ENCODE measurements at places on chromosomes 1 and 21.

DNA sequence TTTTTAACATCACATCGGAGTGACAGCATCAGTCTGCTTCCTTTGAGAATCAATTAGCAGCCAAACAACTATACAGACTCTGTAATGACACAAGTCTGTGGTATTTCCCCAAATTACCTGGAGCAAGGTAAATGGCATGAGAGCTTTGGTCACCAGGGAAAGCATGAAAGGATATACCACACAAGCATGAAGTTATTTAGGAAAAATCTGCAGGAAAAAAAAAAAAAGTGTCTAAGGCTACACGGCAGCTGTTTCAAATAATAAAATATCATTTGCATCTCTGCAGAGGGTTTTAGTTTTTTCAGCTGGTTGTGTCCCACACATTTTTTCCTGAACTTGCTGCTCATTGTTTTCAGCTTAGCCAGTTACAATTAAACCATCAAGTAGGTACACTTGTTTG is 234.7 kb downstream of the TTLL7 start:
- no peak for DNase-seq

DNA sequence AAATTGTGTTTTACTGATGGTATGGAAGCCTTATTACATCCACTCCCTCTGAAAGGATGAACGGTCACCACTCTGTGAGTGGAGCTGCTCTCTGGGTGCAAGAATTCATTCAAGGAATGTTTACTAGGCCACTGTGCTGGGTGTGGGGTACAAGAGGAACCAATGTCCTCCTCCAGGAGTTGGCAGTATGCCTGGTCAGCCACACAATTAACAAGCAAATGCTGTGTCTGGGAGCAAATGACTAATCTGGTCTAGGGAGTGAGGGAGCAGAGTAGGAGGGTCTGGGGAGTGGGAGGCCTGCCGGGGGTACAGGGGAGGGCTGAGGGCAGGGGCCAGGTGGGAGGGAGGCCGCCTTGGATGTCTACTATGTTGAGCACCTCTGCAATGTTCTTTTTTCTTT is 27.2 kb upstream of the TDRD10 start:
- DNase-seq, result no peak

GRCh38 chr1:7454052-7454815 is 316.9 kb upstream of the VAMP3 start:
- DNase-seq, result no peak

DNA sequence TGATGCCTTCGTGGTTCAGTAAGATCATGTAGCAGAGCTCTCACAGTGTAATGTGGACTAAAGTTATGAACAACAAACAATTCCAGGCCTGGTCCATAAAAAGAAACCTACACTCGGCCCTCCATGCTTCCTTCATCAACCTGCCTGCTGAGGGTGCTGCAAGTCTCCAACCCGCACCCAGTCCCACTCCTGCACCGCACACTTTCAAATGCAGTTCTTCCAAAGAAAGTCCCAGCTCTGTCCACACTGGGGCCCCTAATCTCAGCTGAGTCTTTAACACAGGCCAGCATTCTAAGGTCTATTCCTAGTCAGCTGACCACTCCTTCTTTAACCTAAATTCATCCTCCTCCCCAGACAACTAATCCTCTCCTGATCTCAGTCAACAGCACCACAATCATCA is 71.5 kb upstream of the NR5A2 start:
- DNase-seq, result no peak

- no peak for DNase-seq
These were observed 50.0 kb upstream of the NPL start for GRCh38 chr1:182739545-182739944.

DNA sequence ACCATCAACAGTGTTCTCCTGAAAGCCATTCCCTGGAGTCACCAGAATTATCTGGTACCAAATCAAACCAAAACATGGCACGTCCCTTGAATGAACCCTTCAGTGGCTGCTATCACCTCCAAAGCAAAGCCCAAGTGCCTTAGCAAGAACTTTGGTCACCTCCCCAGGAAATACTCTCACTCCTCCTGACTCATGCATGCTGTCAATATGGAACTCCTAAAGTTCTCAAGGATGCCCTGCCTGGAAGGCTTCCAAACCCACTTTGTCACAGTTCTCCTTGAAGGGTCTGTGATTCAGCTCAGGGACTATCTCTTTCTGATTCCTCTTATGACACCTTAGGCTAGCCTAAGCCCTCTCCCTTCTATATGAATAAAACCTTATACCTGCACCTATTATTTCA is 146.1 kb upstream of the RUNX1 start:
- DNase-seq, result no peak

- no peak for DNase-seq
These were observed 9.4 kb downstream of the TIAM1 start for GRCh38 chr21:31334648-31335121.

DNA sequence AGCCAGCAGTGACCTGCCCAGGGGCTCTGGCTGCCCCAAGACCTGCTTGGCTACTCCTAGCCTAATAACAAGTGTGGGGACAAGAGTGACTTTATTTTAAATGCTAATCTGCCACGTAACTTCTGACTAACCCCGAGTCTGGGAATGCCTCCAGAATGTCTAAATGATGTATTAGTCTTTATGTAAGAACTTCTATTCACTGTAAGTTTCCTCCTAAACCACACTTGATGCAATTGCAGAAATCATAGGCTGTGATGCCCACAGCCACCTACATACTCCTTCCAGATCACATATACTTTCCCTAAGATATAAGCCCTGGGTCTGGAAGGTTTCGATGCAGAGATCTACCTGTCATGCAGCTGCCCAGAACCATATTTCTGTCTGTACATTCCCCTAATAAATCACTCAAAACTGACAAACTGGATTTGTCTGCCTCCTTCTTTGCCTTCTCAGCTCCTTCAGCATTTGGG is 5.9 kb upstream of the VPS45 start:
- DNase-seq, result peak; percentile 68

- DNase-seq, result no peak
These were observed 2.6 kb downstream of the C1orf226 start for GRCh38 chr1:162384116-162384515.

DNA sequence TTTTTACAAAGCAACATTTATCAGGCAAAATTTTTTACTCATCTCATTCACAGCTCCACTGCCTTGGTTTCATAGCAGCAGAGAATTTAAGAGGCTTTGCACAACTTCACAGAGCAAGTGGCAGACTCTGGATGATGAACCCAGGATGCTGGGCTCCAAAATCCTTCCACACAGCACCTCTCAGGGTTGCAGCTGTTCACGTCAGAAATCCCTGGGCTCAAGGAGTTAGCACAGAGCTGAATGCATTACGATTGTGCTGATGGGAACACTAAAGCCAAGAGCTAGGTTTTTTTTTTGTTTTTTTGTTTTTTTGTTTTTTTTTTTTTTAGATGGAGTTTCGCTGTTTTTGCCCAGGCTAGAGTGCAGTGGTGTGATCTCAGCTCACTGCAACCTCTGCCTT is 2.4 kb upstream of the HTR6 start:
- no peak for DNase-seq

DNA sequence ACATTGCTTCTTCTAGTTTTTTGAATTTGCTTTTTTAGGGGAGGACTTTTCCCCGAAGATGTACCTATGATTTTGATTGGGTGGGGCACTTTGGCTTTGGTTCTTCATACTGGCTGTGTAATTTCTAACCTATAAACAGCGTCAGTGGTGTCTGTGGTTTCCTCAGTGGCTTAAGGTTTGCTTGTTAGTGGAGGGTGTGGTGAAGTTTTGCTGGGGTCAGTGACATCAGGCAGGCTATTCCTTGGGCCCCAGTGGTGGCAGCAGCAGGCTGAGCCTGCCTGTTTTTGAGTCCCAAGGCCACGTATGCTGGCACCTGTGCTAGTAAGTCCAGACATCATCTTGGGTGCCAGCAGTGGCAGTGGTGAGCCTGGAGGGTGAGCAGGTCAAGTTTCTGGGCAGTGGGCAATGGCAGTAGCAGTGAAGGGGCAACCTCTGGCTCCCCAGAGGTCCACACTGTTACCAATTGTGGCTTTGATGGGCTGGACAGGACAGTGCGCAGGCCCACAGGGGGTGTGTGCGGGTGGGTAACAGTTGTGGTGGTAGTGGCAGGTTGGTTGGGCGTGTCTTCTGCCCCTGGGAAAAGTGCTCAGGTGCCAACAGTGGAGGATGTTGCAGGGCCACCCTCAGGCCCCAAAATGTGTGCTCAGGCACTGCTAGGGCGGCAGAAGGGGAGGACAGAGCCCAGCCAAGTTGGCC is 54.9 kb upstream of the B3GALT2 start:
- no peak for DNase-seq

GRCh38 chr1:12627296-12627695 is 9.3 kb upstream of the DHRS3 start:
- no peak for DNase-seq

DNA sequence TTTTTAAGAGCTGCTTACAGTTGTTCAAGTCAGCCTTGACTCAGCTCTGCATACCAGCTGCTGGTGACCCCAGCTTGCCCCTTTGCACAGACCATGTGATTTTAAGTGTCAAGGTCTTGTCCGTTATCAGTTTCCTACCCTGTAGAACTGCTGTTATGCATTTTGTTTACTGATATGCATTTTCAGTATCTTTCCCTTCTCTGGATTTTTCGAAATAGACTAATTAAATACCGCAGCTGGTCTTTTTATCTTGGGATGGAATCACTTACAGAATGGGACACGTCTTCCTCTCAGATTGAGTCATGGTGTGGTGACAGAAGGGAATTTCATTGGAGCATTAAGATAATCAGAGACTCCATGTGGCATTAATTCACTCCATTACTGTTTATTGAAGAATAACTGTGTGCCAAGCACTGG is 145.6 kb downstream of the FMN2 start:
- DNase-seq, result no peak

GRCh38 chr1:88730132-88730675 is 46.1 kb downstream of the PKN2 start:
- no peak for DNase-seq

DNA sequence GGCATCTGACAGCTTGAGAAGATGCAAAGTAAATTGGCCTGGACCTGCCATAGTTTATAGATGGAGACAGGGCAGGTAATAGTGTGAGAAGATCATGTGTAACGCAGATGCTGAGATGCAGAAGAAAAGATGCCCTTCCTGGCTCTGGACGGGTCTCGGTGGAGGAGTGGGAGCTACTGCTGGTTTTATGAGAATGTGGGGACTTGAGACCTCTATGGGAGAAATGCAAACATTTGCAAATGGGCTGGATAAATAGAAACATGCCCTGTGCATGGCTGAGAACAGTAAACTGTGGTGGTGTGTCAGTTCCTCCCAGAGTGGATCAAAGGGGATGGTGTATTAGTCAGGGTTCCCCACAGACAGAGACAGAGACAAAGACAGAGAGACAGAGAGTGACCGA is 21.9 kb downstream of the UBASH3A start:
- no peak for DNase-seq

DNA sequence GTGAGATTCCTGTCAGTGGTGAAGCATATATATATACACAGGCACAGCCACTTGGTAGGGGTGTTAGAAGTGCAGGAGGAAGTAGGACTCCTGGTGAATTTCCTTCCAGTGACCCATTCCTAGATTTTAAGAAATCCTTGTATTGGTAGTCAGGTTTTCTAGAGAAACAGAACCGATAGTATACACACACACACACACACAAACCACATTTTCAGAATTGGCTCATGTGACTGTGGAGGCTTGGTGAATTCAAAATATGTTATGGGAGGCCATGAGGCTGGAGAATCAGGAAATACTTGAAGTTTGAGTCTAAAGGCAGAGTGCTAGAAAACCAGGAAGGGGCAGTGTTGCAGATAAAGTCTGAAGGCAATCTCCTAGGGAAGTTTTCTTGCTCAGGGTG is 114.2 kb downstream of the FCRL5 start:
- DNase-seq, result no peak

DNA sequence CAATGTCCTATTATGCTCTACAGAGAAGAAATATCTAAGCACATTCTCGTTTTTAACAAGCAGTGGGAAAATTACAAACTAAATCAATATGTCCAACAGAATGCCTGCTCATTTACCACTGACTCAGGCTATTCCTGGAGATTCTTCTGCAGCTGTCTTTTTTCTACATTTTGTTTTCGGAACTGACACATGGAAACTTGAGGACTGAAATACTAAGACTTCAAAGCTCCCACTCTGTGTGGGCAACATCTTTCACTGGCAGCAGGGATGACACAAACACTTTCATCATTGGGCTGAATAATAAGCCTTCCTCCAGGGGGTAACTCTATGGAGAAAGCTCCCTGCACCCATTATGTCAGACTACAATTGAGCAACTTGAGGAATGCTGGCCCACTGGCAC is 175.5 kb upstream of the NCAM2 start:
- DNase-seq, result peak; percentile 11

- no peak for DNase-seq
These were observed 92.0 kb upstream of the BARHL2 start for GRCh38 chr1:90809093-90809492.

DNA sequence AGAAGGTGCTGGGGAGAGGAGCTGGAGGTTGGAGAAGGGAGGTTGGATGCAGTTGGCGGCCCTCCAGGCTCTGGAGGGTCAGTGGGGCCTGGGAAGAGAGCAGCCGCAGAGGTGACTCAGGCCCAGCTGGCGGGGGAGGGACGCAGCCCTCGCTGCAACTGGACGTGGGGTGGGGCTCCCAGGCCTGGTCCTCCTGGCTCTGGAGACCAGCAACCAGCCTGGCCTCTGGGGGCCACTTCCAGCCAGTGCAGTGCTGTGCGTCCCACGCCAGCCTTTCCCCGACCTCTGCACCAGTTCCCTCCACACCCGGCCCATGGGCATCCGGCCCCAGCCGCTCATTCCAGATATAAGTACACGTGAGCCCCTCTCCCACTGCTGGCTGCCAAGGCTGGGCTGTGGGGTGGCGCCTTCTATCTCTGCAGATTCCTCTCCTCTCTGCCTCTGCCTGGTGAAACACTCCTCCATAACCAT is 38.0 kb upstream of the COL18A1 start:
- DNase-seq, result peak; percentile 49

DNA sequence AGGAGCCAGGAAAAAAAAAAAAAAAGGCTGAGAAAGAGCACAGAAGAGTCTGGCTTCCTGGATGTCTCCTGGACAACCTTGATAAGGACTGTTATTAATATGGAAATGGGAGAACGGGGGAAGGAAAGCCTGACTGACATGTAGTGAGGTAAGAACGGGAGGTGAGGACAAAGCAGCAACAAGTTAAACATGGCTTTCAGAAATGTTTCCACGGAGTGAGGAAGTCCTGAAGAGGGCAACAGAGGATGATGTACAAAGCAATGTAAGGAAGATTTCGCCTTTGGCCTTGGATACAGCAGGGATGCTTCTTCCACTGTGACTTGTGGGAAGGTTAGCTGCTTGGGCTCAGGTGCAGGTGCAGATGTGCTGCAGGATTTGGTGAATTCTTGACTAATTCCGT is 11.9 kb upstream of the NIBAN1 start:
- DNase-seq, result no peak

DNA sequence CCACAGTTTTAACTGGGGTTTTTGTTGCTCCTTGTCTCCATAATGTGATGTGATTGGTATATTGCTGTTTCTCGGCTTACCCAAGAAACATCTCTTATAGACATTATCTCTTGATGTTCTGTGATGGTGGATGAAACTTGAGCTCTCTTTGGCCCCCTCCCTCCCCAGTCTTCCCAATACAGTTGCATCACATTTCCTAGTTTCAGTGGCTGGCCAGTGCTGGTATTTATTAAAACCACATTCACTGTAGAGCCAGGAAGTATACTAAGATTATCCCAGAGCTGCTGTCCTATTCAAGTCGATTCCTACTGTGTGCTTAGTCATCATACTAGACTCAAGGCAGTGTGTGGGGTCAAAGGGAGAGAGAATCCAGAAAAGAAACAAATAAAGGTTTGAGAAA is 244.4 kb downstream of the KAZN start:
- DNase-seq, result no peak
